ENCODE measurements at places on chromosomes 3 and 15. TPM values are rescaled to one million over a fixed set of nuclear protein-coding genes. Genes with fewer than 3 reads are reported as not detected.

- no peak for DNase-seq
These were observed 51.6 kb downstream of the CRTAP start for GRCh38 chr3:33165372-33165771.

- DNase-seq: peak; percentile 48
These were observed 118.8 kb downstream of the ECT2 start for GRCh38 chr3:172869368-172869771.

DNA sequence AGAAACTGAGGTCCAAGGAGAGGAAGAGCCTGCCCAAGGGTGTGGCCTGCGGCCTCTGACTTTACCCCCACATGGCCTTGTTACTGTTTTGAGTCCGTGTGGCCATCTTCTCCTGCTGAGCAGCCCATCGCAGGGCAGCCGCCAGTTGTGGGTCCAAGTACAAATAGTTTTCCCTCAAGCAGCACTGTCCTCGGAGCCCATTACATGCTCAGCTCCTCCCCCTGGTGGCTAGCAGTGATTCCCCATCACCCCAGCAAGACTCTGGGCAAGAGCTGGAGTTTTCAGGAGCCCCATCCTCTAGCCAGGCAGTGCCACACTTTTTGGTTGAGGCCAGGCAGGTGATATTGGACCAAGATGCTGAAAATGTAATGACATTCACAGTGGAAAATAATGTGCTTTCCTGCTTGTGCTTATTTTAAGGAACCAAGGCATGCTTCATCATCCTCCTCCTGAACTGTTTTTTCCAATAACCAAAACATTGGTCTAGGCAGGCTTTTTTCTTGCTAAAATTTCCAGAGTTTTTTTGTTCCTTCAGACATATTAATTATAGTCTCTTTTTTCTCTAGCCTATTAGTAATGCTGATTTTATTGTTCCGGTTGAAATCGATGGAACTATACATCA is 23.2 kb upstream of the VILL start:
- DNase-seq: peak; percentile 48

- DNase-seq: no peak
These were observed 1068.0 kb upstream of the ALCAM start for GRCh38 chr3:104298662-104299061.

- DNase-seq: no peak
These were observed 160.9 kb upstream of the SATB1 start for GRCh38 chr3:18586076-18586475.

DNA sequence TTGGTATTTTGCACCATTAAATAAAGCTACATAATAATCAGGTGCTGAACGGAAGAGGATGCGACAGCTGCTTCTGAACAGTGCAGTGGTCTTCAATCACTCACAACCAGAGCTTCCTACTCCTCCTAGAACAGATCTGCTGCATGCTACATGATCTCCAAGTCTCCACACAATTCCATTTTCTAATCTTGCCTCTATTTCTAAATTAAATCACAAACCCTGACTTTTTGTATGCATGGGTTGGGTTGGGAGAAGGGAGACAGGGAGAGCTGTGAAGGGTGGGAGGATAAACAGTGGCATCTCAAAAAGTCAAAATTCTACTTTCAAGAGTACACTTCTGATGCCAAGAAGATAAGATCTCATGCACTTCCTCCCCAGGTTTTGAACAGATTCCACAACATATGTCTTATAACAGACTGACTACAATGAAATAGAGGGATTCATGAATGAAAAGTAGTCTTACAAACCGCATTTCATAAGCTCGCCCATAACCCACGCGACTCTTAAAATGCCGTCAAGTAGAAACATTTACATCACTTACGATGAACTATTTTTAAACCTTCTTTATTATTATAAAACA is 57.2 kb downstream of the CHSY1 start:
- no peak for DNase-seq

DNA sequence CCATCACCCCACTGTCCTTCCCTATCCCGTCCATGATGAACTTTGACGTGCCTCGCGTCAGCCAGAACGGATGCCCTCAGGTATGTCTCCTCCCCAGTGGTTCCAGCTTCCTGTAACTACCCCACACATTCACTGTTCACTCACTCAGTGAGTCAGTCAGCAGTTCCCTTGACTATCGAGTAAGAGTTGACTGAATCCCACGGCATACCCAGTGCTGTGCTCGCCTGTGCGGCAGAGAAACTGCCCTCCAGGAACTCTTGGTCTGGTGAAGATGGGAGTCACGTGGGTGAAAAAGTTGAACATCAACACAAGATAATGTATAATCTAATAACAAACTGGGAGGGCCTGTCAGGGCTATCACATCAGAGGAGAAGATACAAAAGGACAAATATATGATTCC is 36.7 kb downstream of the CCDC33 start:
- DNase-seq: no peak

- DNase-seq: no peak
These were observed 19.1 kb downstream of the FAM174B start for GRCh38 chr15:92636401-92636907.

GRCh38 chr3:116242825-116243224 is 202.5 kb downstream of the LSAMP start:
- DNase-seq: no peak

- DNase-seq: no peak
These were observed 374.2 kb downstream of the MECOM start for GRCh38 chr3:169289273-169289672.

The C3orf18 gene
- polyA plus RNA-seq: 20.0 TPM

The CSPG4 gene
- polyA plus RNA-seq: 49.2 TPM

The CHRNB4 gene
- 0.14 TPM for polyA plus RNA-seq
